ENCODE measurements at places on chromosomes 7 and 10.
A peak's percentile ranks its signal among the peaks of the same experiment; 100 is the strongest.

- no peak for DNase-seq
Observed at GRCh38 chr10:43057831-43058340, 19.0 kb upstream of the RET start.

- no peak for DNase-seq
Observed at GRCh38 chr10:90745565-90745964, 112.3 kb downstream of the HTR7 start.

DNA sequence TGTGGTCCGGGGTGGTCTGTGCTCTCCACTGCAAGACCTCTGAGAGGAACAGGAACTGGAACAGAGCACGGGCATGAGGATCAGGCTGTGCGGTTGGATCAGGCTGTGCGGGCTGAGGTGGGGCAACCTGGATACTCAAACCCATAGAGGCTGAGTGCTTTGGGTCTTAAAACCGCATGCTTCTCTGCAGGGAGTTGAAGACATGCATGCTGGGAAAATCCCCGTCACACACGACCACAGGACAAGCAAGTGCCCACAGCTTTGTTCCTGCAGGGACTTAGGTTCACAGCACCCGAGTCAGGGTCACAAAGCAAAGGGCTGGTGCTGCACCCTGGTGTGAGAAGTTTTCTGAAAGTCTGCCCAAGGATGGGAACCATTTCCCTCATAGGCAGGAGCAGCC, 221.2 kb downstream of the ZMYND11 start:
- DNase-seq, result no peak

GRCh38 chr10:103555325-103555649, 61.8 kb downstream of the NEURL1 start:
- DNase-seq, result no peak

- DNase-seq, result peak; percentile 38
Observed at GRCh38 chr10:26890956-26891355, 30.2 kb upstream of the ABI1 start.

- DNase-seq, result no peak
Observed at GRCh38 chr7:107754642-107755041, 10.7 kb downstream of the CBLL1 start.

DNA sequence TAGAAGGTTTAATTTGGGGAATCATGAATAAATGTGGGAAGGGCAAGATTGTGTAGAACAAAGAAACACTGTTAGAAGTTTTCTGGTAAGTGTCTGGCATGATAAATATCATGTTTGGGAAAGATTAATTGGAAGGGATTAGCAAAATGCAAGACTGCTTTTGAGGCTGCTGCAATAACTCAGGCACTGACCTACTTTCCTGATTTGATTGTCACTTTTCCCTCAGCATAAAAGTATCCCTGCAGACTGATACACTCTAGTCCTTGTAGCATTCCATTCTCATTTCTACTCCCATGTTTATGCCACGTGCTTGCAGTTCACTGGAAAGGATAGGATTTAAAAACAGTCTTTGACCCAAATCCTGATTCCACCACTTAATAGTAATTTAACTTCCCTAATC, 303.3 kb upstream of the SEMA3A start:
- DNase-seq, result no peak

DNA sequence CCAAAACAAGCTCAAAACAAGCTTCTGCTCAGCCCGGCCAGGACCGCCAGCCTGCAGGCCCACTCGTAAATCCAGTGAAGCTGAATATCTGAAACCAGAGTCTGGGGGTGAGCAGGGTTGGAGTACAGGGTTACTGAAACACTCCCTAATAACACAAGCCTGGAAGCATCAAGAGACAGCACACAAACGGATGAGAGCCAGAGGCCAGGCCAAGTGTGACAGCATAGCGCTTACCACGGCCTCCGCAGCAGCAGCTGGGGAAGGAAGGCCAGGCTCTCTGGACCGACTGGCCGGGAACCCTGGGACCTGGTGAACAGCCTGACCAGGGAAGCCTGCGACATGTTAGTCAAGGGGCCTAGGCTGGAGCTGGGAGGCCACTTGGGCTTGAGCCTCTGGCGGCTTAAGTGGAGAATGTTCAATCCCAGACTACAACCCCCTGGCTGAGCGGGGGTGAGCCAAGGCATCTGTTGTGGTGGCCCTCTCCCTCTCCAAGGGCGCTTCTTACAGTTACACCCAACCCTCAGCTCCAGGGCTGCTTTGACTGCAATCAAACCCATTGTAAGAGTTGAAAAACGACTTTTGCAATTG, 21.7 kb upstream of the RNF32 start:
- DNase-seq, result no peak

DNA sequence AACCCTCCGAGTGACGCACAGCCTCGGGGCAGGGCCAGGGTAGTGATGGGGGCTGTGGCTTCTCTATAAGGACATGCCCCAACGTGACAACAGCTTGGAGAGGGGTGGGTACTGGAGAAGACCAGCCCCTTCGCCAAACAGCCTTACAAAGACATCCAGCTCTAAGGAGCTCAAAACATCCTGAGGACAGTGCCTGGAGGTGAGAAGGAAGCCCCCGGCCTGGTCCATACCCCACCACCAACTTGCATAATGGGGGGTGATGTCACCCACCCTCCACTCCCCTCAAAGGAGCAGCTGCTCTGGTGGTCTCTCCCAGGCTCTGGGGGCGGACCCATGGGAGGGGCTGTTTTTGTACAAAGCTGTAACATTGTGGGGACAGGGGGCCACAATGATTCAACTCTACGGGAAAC, 15.1 kb downstream of the PRSS2 start:
- DNase-seq, result no peak

DNA sequence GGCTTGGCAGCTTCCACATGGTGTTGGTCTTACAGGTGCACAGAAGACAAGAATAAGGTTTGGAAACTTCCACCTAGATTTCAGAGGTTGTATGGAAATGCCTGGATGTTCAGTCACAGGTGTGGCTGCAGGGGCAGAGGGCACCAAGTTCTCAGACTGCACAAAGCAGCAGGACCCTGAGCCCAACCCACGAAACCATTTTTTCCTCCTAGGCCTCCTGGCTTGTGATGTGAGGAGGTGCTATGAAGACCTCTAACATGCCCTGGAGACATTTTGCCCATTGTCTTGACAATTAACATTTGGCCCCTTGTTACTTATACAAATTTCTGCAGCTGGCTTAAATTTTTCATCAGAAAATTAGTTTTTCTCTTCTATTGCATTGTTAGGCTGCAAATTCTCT, 107.7 kb upstream of the DIP2C start:
- DNase-seq, result no peak

DNA sequence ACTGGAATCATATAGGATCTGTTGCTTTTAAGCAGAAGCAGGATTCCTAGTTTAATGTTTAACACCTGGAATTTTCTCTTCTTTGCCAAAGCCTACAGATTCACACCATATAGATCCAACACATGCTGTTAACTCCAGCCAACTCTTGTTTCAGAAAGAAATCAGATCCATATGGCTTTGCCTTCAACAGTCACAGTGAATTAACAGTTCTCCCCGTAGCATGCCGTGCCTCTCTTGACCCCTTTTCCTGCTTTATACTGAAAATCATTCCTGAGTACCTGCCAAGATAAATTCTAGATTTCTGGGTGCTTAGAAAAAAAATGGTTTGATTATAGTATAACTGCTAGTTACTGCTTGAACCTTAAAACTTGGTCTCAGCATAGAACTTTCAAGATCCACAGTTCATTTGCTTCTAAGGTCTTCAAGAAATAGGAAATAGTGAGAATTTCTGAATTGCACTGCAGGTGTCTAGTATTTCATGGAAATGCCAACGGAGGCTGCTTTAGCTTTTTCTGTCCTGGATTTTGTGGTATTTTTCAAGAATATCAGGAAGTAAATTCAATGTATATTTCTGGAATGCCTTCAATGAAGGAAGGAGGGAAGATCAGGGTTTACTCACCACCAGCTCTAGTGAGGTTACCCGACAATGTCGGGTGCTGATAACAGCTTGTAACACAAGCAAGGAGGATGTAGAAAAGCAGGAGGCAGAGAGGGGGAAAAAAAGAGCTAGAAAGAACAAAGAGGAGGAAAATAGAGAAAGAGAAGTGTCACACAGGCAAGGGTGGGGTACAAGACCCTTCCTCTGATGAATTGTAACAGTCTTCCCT, 6.6 kb downstream of the AASS start:
- no peak for DNase-seq

DNA sequence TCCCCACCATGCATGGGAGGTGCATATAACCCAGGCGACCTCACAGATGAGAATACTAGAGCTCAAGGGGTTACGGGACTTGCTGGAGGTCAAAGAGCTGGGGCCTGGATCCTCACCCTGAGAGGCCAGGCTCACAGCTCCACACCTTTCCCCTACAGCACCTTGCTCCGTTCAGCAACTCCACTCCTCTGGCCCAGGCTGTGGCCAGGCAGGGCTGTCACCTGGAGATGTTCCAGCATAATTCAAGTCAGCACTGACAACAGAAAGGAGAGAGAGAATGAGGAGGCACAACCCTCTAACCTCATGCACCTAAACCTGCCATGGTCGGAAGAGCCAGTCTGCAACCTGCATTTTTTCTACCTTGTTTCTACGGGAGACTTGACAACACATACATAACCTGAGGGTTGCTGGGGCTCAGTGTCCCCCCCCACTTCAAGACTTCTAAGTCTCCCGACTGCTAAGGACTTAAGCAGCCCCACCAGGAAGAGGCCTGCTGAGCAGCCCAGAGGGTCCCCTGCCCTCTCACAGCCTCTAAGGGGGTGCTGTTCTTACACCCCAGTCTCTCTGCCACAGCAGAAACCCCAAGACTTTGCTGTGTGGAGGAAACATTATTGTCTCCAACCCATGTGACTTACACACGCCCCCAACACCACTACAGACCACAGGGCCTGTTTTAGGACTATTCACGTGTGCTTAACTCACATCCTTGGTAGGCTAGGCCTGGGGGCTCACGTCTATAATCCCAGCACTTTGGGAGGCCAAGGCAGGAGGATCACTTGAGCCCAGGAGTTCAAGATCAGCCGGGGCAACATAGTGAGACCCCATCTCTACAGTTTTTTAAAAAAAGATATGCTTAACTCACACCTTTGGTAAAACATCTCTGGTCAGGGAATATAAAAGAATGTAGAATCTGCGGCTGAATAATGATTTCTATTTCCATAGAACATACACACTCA, 175.6 kb downstream of the FAM107B start:
- DNase-seq, result no peak

DNA sequence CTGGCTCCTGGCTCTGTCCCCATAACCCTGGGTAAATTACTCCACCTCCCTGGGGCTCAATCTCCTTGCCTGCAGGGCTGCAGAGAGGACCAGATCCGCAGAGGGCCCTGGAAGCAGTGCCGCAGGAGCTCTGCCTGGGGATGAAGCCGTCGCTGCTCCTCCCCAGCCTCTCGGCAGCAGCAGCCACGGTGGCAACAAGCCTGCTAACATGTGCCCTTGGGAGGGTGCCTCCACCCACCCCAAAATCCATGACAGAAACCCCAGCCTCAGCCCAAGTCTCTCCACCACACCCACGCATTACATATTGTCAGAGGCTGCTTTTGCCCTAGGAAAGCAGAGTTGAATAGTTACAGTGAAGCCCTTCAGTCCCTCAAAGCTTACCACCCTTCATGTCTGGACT, 486.4 kb upstream of the FOXK1 start:
- no peak for DNase-seq

DNA sequence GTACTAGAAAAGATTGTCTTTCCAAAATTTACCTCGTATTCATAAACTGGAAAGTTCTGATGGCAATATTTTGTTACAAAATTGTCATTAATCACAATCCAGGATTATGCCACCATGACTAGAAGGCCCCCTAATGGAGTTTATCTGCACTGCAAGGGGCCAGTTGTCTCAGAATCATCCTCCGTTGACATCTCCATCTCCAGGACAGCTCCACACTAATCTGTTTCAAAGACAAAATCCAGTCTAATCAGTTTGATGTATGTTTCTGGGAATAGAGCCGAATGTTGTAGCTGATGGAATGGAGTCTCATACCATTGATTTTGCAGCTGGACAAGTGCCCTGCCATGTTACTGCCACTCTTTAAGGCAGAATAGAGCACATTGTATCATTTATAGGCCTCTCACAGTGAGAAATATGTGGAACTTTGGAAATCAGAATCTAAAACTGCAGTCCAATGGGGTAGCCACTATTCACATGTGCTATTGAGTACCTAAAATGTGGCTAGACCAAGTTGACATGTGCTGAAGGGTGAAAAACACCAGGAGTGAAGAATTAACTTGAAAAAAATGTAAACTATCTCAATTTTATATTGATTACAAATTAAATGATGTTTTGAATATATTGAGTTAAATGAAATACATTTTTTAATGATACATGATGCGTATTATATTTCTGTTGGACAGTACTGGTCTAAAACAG, 38.3 kb upstream of the TOMM7 start:
- DNase-seq, result no peak

- peak; percentile 21 for DNase-seq
Observed at GRCh38 chr10:6473430-6473829, 106.6 kb downstream of the PRKCQ start.

DNA sequence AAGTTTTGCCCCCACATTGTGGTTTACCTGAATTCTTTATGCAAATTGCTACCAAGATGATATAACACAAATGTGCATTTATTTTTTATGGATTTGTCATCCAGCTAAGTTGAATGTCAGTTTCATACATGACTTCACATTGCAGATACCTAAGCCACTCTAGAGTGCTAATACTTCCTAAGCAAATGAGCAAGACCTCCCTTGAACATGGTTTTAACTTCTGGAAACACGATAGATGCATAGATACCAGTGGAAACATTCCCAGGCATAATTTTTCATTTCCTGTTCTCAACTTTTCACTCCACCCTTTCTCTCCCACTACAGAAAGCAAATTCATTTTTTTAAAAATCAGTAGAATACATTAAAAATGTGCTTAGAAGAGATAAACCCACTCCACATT, 20.3 kb downstream of the GOT1 start:
- no peak for DNase-seq

DNA sequence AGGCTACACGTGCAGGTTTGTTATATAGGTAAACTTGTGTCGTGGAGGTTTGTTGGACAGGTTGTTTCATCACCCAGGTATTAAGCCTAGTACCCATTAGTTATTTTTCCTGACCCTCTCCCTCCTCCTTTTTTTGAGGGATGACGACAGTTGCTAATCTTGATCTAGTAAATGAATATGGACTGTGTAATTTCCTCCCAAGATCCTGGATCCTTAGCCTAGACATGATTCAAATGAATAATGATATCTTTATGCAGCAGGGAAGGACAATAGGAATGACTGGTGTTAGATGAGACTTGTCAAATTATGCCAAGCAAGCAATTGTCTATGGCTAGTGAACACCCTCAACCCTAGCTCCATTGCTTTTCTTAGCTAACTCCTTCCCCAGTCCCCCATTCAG, 156.2 kb downstream of the PLPP4 start:
- DNase-seq, result no peak

- DNase-seq, result no peak
Observed at GRCh38 chr7:3109311-3109915, 65.7 kb upstream of the CARD11 start.

DNA sequence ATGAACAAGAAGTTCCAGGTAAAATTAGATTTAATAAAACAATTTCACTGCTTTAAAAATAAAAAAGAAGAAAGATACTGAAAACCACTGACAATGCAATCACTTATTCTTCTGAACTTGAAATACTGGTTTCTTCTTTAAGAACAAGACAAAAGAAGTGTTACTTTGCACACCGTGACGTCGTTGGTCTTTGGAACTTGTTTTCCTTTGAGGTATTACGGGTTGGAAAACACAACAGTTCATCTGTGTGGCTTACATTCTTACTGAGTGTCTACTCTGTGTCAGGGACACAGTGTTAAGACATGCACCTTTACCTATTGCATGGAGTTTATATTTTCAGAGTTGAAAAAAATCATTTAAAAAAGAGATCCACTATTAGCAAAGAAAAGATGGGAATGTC, 41.3 kb upstream of the UCN3 start:
- no peak for DNase-seq

GRCh38 chr7:81469869-81470723, 299.8 kb downstream of the HGF start:
- no peak for DNase-seq
